Smooth muscle cell of trachea (primary cell): ENCODE measurements at places on chromosomes 12 and 14. TPM values are rescaled to one million over a fixed set of nuclear protein-coding genes. Genes with fewer than 3 reads are reported as not detected.

ADIPOR2 gene
- 24.5 and 43.1 TPM in 2 replicates for total RNA-seq

TMEM263 gene
- 128 and 149 TPM in 2 replicates for total RNA-seq

GPRC5A gene
- 3.1 and 10.3 TPM in 2 replicates for total RNA-seq

P2RX7 gene
- total RNA-seq = 3.8 and 4.6 TPM in 2 replicates
